ENCODE measurements at places on chromosomes 7 and 10. TPM values are rescaled to one million over a fixed set of nuclear protein-coding genes. Genes with fewer than 3 reads are reported as not detected.

The PAPOLB gene
- total RNA-seq: not detected

The TMEM60 gene
- total RNA-seq: 13.2 TPM

The TBX20 gene
- total RNA-seq: 89.5 TPM

DNA sequence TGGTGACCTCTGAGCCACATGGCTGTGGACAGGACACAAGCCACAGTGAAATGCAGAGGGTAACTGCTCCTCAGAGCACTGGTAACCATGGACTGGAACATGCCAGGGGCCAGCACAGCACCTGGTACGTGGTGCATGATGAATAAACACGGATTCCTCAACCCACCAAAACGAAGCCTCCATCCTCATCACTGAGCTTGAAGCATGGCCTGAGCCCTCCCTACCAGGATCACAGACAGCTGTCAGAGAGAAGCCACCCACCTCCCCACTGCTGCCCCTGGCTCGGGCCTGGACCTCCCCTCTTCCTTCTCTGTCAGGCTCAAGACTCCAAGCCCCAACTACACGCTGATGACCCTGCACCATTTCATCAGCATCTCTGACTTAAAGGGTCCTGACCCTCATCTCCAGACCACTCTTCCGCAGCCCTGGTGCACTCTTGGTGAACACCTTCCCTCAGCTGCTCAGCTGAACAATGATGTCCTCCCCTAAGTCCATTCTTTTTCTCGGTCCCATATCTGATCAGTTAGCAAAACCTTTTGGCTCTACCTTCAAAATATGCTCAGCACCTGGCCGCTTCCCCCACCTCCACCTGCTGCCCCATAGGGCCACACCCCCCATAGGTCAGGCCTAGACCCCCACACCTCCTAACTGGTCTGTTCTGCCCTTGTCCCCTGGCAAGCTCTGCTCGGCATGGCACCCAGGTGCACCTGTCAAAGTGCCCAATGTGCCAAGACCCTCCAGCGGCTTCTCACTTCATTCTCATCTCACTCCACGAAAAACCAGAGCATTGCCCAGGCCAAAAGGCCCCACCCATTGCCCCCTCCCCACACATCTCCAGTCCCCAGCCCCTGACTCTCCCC is 141.1 kb downstream of the MAPK8 start:
- DNase-seq: no peak

GRCh38 chr10:46226232-46226631 is 60.6 kb upstream of the ANTXRL start:
- DNase-seq: no peak

GRCh38 chr10:725786-726185 is 36.3 kb upstream of the DIP2C start:
- DNase-seq: no peak
